ENCODE measurements at places on chromosomes 4 and X.
A peak's percentile ranks its signal among the peaks of the same experiment; 100 is the strongest.

DNA sequence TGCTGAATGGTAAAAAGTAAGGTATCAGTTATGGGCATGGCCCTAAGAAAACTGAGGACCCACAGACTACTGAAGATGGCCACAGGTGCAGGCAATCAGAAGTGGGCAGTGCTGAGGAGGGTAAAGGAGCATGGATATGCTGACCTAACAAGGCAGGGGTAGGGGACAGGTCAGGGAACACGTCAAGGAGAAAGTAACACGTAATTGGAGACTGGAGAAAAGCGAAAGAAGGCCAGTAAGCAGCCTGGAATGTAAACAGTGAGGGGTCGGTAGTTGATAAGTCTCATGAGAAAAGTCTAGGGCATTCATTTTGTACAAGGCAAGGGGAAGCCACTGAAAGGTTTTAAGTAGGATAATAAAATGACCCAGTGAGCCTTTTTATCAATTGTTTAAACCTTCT, 153.3 kb downstream of the PRDM5 start:
- DNase-seq = peak; percentile 68

- peak; percentile 59 for DNase-seq
Measured at GRCh38 chr4:183256756-183257385, 63.2 kb downstream of the CLDN22 start.

- no peak for DNase-seq
Measured at GRCh38 chr4:138307319-138307718, 65.2 kb upstream of the SLC7A11 start.

- DNase-seq = no peak
Measured at GRCh38 chr4:7546152-7546808, 111.5 kb upstream of the PSAPL1 start.

- DNase-seq = no peak
Measured at GRCh38 chr4:89142691-89143669, 31.6 kb downstream of the TIGD2 start.

DNA sequence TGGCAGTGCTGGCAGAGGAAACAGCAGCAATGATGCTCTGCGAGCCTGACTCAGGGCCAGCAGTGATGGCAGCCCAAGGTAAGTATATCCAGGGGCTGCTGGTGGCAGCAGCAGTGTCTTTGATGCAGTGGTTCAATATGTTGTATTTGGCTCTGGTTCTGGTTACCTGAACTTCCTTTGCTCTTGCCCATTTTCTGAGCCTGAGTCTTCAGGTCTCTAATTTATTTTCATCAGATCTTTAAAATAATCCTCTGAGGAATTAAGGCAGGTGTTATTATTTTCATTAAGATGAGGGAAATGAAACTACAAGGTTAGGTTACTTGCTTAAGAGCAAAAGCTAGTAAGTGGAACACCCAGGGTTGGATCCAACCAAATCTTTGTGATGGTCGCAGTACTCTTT, 102.8 kb upstream of the BMP2K start:
- DNase-seq = no peak

- no peak for DNase-seq
Measured at GRCh38 chr4:6520051-6520636, 47.7 kb upstream of the PPP2R2C start.

DNA sequence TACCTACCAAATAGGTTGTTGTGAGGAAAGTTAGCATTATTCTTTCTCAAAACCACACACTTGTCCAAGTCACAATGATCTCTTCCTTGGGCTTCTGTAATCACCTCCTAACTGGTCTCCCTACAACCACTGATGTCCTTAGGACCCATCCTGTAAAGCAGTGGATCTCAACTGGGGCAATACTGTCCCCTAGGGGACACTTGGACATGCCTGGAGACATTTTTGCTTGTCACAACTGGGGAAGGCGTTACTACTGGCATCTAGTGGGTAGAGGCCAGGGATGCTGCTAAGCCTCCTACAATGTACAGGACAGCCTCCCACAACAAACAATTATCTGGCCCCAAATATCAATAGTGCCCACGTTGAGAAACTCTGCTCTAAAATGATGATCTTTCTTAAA, 118.7 kb upstream of the AP1S2 start:
- peak; percentile 56 for DNase-seq

DNA sequence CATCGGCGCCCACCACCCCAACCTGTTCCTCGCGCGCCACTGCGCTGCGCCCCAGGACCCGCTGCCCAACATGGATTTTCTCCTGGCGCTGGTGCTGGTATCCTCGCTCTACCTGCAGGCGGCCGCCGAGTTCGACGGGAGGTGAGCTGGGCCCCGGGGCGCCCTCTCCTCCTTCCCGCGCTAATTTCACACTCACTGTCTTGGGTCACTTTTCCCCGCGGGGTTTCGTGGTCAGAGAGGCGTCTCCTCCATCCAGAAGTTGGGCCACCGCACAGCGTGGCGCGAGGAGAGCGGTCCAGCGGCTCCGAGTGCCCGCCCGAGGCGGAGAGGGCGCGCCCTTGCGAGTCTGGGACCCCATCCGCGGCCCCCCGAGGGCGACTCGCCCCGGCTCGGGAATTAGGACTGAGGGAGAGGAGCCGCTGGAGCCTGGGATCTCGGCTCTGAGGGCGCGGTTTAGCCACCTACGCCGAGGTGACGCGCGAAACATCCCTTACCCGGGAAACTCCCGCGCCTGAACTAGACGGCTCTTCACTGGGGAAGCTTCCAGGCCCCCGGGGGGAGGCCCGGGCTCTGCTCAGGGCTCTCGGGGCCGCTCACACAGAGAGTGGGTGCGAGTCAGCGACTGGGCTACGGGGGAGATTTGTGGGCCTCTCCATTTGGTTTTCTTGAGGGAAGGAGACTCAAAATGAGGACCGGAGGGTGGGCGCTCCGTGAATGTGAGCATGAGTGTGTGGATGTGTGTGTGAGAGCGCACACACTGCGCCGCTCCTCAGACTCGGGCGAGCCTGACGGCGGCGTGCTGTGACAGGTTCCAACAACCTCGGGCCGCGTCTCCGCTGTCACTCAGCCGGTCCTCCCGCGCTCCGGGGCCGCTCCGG, 551 bp downstream of the NPNT start:
- peak; percentile 62 for DNase-seq

- DNase-seq = peak; percentile 48
Measured at GRCh38 chr4:31518796-31519250, 798.7 kb downstream of the PCDH7 start.

DNA sequence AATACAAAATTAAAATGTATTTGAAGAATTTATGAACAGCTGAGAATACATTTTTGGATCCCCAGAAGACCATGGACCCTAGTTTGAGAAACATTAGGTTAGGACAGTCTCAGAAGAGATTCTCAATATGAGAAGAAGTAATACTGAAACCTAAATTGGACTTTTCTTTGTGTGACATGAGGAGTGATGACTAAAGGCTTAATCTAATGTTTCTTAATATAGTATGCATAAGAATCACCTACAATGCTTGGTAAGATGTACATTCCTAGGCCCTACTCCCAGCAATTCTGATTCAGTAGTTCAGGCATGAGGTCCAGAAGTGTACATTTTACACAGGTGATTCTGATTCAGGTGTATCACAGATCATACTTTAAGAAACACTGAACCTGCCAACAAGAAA, 31.6 kb upstream of the HUWE1 start:
- no peak for DNase-seq

DNA sequence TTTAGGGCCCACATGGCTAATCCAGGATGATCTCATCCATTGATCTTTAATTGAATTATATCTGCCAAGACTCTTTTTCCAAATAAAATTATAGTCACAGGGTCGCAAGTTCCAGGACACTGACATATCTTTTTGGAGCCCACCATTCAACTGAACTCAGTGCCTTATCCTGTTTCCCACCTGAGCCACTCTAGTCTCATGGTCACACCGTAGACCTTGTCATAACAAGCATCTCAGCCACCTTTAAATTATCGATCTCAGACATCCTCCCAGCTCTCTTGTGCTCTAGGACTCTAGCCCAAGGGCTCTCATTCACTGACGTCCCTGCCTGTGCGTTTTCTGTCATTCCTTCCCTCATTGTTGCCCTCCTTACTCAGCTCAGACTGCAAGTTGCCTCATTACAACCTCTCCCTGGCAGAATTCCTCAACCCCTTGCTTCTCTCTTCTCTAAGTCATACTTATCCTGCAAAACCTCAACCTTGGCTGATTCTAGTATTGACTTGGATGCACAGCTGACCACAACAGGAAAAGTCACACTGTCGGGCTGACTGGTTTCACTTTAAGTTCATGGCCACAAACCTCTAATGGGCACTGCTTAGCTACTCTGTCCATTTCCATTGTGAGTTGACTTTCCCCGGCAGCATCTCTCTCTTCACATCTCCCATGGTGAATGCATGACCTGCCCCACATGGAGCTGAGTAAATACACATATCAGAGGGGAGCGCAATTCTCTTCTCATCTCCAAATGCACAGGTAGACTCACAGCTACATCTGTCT, 91.0 kb upstream of the TRIM2 start:
- peak; percentile 83 for DNase-seq

GRCh38 chrX:38816155-38816554, 14.9 kb downstream of the MID1IP1 start:
- DNase-seq = no peak

DNA sequence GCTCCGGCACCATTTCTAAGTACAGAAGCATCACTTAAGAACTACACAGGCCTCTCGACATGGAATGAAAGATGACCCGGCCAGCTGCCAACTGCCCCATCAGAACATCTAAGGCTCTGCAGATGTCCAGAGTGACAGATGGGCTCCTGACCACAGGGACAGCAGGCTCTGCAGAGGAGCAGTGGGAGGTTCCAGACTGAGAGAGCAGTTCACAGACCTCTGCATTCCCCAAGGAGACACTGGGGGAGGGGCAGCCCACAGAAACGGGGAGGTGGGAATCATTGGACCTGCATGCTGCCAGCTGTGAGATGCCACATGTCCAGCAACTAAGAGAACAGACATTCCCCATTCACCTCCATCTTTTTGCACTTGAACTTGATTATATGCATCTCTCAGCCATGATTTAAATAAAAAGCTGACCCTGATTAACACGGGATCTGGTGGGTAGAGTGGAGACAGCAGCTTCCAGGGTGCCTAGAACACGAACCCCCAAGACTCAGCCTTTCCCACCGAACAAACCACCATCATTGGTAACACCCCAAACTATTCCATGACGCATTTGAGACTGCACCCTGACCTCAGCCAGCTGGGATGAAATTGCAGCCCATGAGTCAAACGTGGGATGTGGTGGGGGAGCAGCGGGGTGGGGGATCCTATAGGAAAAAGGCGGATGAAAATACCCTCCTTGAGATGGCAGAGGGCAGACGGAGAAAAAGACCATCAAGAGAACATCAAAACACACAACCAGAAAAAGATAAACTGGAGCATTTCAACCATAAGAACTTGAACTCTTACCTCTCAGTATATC, 47.2 kb downstream of the AFAP1 start:
- no peak for DNase-seq

GRCh38 chr4:107838861-107839565, 14.3 kb downstream of the SGMS2 start:
- peak; percentile 52 for DNase-seq

GRCh38 chr4:76527666-76528065, 92.6 kb downstream of the SHROOM3 start:
- DNase-seq = no peak

DNA sequence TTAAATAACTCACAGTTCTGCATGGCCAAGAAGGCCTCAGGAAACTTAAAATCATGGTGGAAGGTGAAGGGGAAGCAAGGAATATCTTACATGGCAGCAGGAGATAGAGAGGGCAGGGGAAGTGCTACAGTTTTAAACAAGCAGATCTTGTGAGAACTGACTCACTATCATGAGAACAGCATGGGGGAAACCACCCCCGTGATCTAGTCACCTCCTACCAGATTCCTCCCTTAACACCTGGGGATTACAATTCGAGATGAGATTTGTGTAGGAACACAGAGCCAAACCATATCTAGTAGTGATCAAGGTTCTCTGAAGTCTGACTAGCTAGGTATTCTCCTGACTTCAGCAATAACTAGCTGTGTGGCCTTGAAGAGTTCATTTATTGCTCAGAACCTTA, 56.0 kb downstream of the BANK1 start:
- peak; percentile 22 for DNase-seq
